ENCODE measurements at places on chromosomes 12 and 14.

GRCh38 chr12:110702081-110702480 lies 13.2 kb upstream of the HVCN1 start:
- no peak for DNase-seq

GRCh38 chr12:65501093-65501621 lies 222.7 kb downstream of the MSRB3 start:
- no peak for DNase-seq

GRCh38 chr12:113276946-113277500 lies 55.8 kb downstream of the TPCN1 start:
- DNase-seq, result no peak

- no peak for DNase-seq
Observed at GRCh38 chr14:100187247-100187833, 27.9 kb upstream of the DEGS2 start.

DNA sequence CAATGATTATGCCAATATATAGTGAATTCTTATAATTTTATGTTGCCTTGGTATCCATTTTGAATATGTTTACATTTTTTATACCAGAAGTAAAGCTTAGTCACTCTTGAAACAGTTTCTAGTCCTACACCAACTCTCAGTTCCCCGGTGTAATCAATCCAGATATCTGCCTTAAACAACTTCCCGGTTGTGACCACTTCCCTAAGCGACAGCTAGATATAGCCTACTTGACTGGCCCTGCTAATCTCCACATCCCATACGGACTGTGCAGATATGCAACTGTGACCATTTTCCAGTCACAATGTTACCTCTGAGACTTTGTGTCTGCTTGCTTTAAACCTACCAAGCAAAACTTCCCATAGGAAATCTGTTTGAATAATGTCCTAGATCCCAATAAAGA lies 1551.5 kb upstream of the SEL1L start:
- DNase-seq, result no peak

Measured in T-helper 1 cell (primary cell).